ENCODE measurements at places on chromosomes 3 and 15.

GRCh38 chr3:150761831-150762661 lies 923 bp downstream of the SIAH2 start:
- peak; percentile 67 for DNase-seq

DNA sequence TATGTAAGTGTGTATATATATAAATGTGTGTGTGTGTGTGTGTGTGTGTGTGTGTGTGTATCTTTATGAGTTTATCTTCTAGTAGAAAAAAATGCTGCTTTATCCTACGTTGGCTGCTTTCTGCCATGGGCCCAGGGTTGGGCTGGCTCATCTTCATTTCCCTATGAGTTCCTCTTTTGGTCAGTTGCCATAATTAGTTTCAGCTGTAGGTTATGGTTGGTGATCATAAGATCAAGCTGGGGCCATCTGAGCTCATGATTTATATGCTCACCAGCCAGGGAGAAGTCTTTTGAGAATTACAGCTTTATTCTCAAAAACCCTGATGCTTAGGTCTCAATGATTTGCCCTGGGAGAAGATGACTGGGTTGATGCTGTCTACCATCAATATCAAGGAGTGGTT lies 775.8 kb upstream of the ARPP21 start:
- no peak for DNase-seq

GRCh38 chr3:72641684-72642083 lies 206.6 kb downstream of the SHQ1 start:
- DNase-seq = no peak

DNA sequence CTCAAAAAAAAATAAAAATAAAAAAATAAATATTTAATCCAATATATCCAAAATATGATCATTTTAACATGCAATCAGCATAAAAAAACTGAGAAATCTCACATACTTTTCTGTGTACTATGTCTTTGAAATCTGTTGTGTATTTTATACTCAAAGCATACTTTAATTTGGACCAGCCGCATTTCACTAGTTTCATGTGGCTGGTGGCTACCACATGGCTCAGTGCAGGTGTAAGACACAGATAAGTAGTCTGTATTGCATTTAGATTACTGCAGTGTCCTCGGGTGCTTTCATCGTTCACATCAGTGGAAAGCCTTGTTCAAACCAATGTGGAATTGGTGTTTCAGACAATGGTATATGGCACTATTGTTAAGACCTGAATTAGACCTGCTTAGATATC lies 11.0 kb downstream of the CRTC3 start:
- DNase-seq = no peak

DNA sequence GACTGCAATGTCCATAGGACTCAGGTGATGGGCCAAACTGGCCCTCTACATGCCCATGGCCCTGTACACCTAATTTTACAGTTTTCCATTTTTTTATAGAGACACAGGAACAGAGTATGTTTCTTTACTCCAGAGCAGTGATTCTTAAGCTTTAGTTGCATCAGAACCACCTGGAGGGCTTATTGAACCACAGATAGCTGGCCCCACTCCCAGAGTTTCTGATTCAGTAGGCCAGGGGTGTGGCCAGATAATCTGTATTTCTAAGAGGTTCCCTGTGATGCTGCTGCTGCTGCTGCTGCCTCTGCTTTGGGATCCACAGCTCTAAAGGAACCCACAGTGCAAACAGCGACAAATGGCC lies 5.1 kb downstream of the RBP1 start:
- DNase-seq = peak; percentile 41

- no peak for DNase-seq
These were observed 44.6 kb downstream of the FMN1 start for GRCh38 chr15:33149919-33150318.

GRCh38 chr15:73540161-73540560 lies 93.0 kb downstream of the NPTN start:
- no peak for DNase-seq

DNA sequence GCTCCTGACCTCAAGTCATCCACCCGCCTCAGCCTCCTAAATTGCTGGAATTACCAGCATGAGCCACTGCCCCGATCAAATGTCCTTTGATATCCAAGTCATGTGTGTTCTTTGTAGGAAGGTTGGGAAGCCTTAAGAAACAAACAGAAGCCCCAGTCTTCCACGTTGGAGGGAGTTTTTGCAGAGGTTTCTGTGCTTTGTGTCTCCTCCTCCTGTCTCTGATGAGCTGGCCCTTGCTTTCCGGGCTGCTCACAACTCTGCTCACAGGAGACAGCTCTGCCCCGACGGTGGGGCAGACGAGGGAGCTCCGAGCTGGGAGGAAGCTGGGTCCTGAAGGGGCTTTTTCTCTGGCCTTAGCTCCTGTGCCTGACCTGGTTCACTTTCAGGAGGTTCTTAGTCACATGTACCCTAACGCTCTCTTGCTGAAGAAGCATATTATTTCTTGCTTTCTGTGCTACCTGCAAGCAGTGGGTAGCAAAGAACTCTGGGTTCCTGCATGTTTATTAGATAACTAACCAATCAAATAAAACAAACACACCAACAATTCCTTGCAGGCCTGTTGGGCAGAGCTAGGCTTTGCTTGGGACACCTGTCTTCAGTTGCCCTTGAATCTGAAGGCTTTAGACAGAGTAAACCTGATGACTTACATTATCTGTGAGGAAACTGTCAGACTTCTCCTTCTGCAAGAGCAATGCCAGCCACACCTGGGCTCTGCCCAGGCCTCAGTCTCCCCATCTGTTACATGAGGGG lies 52.6 kb upstream of the SMAD6 start:
- peak; percentile 19 for DNase-seq

- no peak for DNase-seq
These were observed 70.2 kb downstream of the FMN1 start for GRCh38 chr15:33124279-33124678.

DNA sequence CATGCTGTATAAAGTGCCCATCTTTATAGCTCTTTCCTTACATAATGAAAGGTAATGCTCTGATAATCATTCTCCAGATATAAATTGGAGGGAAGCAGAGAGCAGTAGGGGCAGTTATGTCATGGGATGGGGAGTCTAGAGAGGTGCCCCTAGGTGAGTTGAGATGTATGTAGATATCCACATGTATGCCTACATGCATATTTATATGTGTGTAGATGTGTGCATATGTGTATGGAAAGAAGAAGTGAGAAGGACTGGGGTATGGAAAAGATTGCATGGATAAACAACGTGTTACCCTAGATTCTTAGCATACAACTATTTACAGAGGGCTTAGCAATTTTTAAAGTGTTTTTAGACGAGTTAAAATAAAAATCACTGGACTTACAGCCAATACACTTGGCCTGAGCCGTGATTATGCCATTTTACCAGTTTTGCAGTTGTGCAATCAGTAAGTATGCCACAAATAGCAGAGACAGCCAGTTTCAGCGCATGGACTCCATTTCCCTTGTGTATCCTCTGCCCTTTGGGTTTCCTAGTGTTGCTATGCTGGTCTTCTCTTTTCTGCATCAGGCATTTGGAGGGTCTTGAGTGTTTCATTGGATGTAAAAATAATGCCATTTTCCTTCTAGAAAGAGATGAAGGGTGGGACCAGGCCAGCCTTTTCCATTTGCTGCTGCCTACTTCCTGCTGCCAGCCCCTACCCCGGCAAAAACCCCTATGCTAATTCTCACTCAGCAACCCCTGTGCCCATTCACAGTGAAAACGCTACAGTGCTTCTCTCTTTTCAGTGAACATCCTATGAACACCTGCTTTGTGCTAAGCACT lies 199.4 kb upstream of the NR2E3 start:
- DNase-seq = no peak

GRCh38 chr15:57283774-57284503 lies 92.4 kb upstream of the CGNL1 start:
- no peak for DNase-seq

GRCh38 chr15:61396235-61396919 lies 167.3 kb upstream of the RORA start:
- DNase-seq = no peak

- DNase-seq = no peak
These were observed 282.5 kb upstream of the TLE3 start for GRCh38 chr15:70379938-70380883.

GRCh38 chr3:189355481-189356201 lies 183.9 kb downstream of the TPRG1 start:
- DNase-seq = no peak

- no peak for DNase-seq
These were observed 799 bp downstream of the VPS33B start for GRCh38 chr15:91021516-91022074.

- DNase-seq = no peak
These were observed 219.7 kb downstream of the WNT5A start for GRCh38 chr3:55267206-55267930.

DNA sequence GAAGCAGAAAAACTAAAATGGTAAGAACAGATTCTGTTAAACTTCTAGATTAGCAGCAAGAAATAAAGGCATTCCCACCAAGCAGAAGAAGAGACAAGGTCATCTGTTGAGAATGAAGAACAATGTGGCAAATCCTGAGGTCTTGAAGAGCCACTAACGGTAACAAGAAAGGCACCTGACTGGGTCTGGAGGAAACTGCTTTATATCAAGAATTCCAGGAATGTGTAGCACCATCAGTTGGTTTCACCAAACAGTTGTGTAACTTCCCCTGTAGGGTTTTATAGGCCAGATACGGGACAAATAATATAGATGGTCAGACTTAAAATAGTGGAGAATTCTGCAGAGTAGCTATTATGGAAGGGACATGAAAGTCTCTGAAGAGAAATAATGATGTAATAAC lies 57.3 kb downstream of the ACAP2 start:
- no peak for DNase-seq

GRCh38 chr3:168996622-168997021 lies 666.9 kb downstream of the MECOM start:
- DNase-seq = no peak

DNA sequence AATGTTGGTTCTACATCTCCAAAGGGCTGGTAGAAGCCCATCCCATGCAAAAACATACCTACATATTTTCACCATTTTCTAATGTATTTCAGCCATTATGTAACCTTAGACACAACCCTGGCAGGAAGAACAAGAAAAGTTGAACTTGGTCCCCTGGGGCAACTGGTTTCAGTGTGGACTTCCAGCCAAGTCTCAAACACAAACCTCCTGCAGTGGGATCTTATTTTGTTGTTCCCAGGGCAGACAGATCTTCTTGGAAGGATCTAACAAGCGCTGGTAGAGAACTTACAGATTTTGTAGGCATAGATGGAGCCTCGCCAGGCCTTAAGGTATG lies 96.3 kb downstream of the ADAMTS17 start:
- no peak for DNase-seq

DNA sequence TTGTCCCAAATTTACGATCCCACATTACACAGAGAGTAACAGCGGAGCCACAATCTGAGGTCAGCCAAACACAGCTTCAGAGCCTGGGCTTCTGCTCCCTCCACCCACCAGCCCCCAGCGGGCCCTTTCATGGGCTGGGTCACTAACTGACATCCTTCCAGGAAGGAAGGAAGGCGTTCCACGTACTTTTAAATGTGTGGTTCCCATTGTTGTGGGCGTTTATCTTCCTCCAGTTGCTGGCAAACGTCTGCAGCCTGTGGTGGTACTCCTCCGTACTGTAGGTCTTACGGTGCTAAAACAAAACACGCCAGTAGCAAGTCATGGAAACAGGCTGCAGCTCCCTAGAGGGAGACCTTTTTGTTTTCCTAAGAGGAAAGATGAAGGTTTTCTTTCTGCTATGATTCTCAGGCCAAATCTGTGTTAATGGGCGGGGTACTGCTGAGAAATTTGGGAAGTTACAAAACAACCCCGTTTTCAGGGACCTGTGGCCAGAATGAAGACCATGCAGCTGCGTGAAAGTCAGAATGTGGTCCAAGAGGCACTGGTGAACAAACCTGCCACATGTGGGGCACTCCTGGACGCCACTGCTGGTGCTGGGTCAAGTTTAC lies 7.6 kb downstream of the CTSH start:
- no peak for DNase-seq

- no peak for DNase-seq
These were observed 31.9 kb downstream of the NCK1 start for GRCh38 chr3:136893848-136894443.

- no peak for DNase-seq
These were observed 214.5 kb downstream of the MTHFS start for GRCh38 chr15:79682285-79682684.

GRCh38 chr15:89192766-89193165 lies 28.6 kb downstream of the RLBP1 start:
- DNase-seq = no peak

GRCh38 chr3:48711727-48712126 lies 5.3 kb downstream of the IP6K2 start:
- no peak for DNase-seq

- no peak for DNase-seq
These were observed 12.8 kb upstream of the UTS2B start for GRCh38 chr3:191343115-191343514.

GRCh38 chr15:81146006-81146405 lies 11.9 kb downstream of the CFAP161 start:
- DNase-seq = no peak

DNA sequence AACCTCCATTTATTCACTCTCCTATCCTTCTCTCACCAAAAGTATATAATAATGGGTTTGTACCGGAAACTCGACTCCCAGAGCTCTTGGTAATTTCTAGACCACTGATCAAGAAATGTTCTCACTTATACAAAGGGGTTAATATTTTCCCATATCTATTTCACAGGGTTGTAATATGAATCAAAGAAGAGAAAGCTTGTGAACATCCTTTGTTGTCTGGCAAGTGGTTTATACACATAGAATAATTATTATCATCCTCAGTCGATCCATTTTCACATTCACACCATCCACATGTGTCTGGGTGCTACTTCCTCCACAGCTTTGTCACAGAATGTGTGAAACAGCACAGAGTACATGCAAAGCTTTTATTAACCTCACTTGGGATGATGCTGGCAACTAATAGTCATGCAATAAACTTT lies 29.9 kb upstream of the STT3B start:
- DNase-seq = no peak

DNA sequence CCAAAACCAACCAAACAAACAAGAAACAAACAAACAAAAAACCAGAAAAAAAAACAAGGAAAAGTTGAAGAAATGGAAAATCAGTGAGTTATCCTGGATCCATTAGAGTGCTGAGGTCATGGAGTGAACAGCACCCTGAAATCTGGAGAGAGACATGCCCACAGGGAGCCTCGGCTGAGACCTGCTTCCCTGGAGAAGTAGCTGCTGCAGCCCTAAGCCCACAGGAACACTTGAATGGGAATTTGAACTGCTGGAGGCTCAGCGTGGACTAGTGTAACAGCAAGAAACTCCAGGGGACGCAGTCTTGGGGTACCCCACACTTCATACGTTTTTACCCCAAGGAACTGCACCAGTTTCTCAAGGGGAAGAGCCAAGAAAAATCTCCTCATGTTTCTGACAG lies 144.1 kb upstream of the UBE3A start:
- DNase-seq = no peak

DNA sequence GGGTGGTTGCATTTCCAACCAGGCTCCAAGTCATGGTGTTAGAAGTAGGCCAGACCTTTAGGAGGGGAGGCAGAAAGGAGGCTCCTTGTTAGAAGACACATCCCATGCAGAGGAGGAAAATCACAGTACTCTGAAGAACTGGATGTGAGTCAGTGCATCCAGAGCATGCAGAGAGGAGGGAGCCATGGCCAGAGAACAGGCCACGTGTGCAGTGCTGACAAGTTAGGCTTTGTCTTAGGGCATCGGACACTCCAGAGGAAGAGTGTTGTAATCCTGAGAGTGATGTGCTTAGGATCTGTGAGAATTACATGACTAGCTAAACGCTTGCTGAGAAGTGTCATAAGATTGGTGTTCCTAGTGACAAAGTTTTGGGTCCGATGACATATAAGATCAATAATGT lies 456.5 kb upstream of the THRB start:
- DNase-seq = no peak

GRCh38 chr3:188904670-188905069 lies 267.1 kb upstream of the TPRG1 start:
- DNase-seq = no peak

All from RPMI8226 (cell line).